ENCODE measurements at places on chromosomes 7 and 10.

DNA sequence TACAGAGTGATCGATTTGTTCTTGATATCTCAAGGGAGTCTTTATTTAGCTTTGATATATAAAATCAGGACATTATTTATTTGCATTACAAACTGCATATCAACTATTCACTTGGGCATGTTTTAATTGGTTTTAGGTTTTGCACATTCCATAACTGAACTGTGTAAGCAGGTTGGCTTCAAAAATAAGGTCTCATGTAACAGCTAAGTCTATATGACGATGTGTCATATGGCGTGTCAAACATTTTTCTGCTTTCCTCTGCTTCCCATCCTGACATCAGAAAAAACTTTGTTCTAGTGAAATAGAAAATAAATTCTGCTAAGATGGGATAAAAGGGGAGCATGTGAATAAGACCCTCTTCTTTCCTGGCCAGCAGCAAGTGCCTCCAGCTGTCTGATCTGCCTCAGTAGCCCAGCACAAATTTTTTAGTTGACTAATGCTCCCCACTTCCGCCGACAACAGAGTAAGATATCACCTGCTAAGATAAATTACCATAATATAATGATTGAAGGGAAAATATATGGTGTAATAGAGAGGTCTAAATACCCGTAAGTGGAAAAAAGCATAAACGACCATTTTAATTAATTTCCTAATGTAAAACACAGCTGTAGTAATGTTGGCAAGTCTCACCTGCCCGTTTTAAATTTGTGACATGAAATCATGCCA lies 180.5 kb downstream of the TAX1BP1 start:
- DNase-seq, result no peak

DNA sequence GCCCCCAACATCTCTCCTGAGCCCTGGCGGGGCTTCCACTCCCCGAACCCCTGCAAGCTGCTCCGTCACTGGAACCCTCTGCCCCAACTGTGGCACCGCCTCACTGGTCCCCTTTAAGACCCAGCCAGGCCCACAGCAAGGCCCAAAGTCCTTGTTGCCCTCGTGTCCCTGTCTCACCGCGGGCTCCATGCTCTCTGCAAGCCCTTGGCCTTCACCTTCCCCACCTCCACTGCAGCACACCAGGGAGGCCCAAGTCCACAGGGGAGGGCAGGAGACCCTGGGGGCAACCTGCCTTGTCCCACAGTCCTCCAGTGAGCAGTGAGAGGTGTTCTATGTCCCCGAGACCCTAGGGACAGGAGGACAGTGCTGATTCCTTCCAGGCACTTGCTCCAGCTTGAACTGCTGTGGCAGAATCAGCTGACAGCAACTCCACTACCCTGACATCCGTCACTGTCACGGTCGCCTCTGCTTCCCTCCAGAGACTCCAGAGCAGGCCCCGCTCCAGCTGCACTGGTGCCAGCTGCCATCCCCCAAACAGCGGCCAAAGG lies 105.3 kb downstream of the CYTH3 start:
- no peak for DNase-seq

DNA sequence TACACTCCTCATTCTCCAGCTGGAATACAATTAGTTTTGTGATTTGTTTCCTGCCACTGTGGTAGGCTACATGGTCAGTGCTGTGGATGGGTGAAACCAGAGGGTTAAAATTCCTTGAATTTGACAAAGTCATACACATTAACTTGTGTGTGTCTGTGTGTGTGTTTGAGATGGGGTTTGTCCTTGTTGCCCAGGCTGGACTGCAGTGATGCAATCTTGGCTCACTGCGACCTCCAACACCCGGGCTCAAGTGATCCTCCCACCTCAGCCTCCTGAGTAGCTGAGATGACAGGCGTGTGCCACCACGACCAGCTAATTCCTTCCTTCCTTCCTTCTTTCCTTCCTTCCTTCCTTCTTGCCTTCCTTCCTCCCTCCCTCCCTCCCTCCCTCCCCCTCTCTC lies 24.8 kb upstream of the GIMAP8 start:
- DNase-seq, result no peak

DNA sequence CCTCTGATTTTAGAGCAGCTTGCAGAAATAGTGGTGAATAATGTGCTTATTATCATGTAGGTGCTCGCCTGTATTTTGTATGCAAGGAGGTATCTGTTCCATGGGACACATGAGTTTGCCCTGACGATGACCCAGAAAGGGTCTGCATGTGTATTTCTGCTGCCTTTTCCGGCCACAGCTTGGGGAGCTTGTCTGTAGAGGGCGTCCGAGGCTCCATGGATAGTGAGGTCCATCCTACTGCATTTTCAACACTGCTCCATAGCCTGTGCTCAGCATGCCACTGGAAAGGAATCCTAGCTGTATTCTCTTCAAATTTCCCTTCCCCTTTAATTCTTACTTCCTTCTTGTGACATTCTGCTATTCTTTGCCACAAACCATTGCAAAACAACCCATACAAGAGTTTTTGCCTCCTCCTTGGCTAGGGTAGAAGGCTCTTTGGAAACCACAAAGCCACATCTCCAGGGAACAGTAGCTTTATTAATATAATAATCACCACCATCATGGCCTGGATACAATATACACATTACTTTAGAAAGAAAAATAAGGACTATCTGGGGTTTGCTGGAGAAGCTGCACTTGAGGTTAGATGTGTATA lies 127.7 kb downstream of the DYNC1I1 start:
- no peak for DNase-seq

DNA sequence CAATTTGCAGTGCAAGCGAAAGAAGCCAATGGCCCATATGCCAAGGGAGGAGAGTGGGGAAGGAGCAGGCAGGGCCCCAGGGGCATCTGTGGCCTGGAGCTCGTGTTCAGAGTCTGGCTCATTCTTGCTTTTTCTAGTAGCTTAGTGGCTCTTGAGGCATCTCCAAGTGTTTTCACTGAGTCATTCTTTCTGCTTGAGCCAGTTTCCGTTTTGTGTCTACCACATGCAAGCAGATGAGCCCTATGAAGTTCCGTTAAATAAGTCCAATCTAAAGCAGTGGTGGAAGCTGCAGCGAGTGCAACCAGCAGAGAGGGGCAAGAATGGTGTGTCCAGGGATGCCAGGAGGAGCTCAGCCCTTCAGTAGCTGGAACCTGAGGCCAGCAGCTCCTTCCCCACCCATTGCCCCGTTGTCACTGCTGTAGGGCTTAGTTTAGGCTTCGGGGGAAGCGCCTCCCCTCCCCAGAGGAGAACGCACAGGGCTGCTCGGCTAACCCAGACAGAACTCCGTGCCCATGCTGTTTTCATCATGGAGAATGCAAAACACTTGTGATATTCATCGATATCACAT lies 57.4 kb upstream of the EBF3 start:
- no peak for DNase-seq

DNA sequence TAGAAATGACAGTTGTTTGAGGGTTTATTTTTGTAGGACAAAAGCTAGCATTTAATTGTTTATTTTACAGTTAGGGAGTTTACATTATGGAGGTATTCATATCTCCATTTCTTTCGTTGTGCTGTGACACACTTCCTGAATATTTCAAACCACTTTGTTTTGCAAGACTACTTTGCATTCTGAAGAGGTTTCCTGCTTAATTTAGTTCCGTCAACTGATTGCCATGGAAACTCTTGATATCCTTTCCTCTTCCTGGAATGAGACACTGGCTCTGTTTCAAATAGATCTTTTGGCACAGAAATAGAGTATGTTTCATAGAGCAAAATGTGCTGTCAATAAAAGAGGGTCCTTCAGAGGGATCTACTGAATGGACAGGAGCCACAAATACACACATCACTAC lies 159.5 kb upstream of the AGR3 start:
- no peak for DNase-seq

GRCh38 chr7:30771174-30771879 lies at the start of gene MINDY4:
Gene MINDY4, plus strand, starts transcription at chr7:30771417. Its CDS starts 77 bp downstream, at chr7:30771494.
- DNase-seq, result peak; percentile 10

- no peak for DNase-seq
Measured at GRCh38 chr10:8095959-8096358, 41.5 kb downstream of the GATA3 start.

DNA sequence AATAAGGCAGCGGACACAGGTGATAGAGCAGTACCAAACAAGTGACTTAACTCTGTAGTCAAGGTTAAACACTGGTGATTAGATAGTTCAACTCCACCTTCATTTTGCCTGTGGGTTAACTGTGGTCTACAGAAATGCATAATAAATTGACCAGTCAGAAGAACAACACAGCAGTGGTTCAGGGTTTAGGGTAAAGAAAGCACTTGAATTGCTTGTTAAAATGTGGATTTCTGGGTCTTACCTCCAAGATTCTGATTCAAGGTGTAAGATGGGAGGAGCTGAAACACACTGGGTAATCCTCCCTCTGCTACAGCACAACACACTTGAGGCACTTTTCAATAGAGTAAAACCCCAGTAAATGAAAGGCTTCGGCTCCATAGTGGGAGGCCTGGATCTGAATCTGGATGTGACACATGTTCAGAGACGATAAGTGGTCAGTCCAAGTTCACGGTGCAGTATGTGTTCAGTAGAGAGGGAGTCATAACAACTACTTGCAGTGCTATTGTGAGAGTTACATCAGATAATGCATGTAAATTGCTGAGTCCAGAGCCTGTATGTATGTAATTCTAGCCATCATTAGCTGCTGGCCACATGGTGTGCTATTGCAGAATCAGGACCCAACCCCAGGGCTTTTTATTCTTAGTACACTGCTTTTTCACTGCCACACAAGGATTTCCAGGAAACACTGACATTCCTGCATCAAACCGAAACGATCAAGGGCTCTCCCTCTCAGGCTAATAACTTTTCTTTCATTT lies 141.7 kb downstream of the SORCS1 start:
- no peak for DNase-seq

DNA sequence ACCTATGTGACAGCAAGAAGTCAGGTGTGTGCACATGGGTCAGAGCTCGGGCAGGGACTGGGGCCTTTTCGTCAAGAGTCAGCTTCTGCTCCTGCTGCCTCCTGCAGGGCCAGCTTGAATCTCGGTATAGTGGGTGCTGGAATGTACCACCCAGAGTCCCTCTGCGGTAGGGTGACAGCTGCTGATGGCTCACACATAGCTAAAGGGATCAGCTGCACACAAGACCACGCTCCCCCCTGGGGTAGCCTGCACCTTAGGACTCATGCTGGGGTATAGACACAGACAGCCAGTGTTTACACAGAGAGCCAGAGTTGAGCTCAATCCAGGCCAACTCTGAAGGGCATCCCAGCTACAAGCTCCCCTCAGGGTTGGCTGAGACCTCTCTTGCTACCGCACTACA lies 14.0 kb upstream of the COL13A1 start:
- no peak for DNase-seq

DNA sequence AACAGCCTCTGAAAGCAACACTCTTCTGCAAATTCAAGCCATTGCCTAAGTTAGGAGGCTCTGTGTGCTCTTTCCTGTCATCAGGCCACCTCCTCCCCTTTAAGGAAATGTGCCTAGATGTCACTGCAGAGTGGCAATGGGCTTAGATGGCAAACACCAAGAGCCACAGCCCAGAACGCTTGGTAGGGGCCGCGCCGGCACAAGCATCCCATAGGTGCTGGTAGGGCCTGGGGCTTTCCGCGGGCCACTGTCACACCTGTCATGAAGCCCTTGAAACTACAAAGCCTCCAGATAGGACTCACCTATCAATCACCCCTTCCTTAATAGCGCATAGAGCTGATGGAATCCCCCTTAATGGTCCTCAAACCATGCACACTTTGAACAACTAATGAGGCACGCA lies 299.9 kb downstream of the GRID1 start:
- no peak for DNase-seq

DNA sequence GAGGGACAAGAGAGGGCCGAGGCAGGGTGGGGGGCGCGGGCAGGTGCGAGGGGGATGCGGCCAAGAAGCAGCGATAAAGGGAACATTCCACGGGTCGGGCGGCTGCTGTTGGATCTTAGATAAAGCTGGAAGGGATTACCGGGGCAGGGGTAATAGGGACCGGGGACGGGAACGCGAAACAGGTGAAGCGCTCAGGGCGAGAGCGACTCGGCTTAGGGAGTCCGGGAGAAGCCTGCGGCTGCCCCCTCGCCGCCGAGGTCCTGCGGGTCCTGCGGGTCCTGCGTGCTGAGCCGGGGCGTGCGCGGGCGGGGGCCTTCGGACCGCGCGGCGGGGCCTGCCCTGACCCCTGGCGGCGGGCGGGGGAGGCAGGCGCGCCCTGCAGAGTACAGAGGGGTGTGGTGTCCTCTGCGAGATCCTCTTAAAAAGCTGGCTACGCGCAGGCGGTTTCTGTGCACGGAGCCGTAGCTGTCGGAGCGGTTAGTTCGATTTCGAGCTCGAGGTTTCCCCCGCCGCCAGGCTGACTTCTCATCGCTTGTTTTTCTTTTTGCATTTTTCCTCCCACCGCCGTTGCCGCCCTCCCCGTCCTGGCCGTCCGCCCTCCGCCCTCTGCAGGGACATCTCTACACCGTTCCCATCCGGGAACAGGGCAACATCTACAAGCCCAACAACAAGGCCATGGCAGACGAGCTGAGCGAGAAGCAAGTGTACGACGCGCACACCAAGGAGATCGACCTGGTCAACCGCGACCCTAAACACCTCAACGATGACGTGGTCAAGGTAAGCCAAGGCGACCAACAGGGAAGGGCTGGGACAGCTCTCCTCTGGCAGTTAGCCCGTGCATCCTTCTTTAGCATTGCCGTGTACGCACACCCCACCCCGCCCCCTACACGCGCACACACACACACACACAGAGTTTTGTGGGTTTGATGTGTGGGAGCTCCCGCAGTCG lies 1.4 kb downstream of the CAV1 start:
- DNase-seq, result peak; percentile 13

DNA sequence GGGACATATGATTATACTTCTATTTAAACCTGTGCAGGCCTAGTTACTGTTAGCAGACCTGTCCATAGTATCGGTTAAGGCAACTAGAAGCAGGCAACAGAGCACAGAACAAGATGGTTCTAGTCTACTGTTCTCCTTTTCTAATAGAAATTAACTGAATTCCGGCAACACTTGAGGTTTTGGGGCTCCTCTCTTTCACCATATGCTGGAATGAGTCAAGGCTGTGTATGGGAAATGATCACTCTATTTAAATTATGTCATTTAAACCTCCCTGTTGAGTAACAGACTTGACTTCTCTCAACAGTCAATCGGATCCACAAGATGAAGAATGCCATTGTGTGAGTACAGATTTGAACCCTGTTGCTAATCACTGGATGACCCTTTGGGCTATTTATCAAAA lies 6.2 kb upstream of the OTUD1 start:
- no peak for DNase-seq

DNA sequence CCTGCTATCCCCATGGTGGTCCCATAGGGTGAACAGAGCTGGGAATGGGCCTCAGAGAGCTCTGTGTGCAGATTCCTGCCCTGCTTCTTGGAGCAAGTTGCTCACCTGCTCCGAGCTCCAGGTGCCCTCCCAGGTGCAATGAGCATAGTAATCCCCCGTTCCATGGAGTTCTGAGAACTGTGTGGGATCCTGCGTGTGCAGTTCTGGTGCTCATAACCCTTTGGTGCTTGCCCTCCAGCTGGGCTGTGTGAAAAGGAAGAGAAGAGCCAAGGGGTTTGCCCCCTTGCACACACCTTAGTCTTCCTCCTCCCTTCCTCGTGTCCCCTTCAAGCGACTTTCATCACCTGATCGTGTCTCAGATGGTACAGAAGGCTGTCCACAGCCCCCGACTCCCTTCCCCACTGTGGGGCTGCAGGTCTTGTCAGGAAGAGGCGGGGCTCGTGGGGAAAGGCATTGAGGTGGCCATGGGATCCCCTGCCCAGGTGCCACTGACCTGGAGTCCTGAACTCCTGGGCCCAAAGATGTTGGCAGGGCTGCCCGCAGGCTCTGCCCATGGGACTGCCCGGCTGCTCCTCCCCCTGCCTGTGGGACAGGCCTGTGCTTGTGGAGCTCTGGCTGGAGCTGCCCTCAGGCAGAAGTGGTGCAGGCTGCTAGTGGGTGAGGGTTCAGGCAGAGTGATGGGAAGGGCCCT lies 21.9 kb upstream of the ZNF488 start:
- no peak for DNase-seq

Measured in stimulated activated CD8-positive, alpha-beta memory T cell treated with anti-CD3 and anti-CD28 coated beads, Interleukin-4, amount 100 ng/mL, for 1 hour (primary cell).